GM04503 (cell line): ENCODE measurements at places on chromosomes 11 and 22.

DNA sequence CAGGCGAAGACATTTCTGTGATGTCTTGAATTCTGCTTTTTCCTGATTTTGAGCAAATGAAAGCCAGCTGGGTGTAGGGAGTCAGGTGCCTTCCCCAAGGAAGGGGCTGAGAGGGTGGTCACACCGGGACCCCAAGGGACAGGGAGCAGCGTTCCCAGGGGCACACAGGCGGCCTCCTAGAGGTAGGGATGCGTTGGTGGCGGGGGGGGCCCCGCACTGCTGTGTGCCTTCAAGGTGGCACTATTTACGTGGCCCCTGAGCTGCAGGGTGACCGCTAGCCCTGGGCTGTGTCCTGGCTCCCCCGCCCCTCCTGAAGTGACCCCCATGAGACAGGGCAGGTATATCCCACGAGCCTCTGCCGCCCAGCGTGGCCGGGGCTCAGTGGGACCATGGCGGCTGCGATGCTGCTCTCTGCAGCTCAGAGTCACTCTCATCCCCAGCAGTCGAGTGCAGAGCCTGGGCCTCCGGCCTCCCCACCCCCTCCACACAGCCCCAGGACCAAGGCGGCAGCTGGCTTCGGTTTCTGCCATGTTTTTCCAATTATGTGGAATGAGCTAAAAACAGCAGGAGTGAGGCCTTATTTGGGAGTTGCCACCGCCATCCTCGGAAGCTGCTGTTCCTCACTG, 60.9 kb downstream of the LRP5 start:
- peak; percentile 69 for DNase-seq

DNA sequence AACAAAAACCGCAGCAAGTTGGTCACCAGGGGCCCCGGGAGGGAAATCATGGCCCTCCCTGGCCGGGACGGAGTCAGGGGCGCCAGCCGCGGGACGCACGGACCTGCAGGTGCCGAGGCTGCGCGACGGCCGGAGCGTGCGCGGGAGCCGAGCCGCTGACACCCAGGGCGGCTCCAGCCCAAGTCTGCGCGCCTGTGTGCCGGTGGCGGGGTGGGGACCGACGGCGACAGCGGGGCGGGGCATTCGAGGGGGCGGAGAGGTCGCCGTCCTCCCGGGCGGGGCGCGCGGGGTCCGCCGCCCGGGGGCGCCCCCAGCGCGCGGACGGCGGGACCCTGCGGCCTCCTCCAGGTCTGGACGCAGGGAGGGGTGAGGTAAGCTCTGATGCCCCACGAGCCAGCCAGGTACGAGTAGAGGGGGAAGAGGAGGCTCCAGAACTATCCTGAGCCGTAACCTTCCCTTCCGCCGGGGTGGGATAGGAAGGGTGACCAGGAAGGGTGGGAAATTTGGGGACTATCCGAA, at the start of gene ESAM:
ESAM (minus strand) TSS at position 186 of the 519 bp plus-strand sequence; CDS start at position 50, 136 bp downstream.
- no peak for DNase-seq

DNA sequence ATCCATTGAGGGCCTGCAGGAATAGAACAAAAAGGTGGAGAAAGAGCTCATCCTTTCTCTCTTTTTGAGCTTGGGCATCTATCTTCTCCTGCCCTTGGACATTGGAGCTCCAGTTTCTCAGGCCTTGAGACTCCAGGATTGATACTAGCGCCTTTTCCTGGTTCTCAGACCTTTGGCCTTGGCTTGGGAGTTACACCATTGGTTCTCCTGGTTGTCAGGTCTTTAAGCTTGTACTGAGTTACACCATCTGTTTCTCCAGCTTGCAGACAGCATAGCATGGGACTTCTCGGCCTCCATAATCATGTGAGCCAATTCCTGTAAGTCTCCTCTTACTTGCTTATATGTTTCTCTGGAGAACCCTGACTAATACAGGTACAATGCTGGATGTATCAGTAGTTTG, 72.6 kb downstream of the GRK3 start:
- no peak for DNase-seq

DNA sequence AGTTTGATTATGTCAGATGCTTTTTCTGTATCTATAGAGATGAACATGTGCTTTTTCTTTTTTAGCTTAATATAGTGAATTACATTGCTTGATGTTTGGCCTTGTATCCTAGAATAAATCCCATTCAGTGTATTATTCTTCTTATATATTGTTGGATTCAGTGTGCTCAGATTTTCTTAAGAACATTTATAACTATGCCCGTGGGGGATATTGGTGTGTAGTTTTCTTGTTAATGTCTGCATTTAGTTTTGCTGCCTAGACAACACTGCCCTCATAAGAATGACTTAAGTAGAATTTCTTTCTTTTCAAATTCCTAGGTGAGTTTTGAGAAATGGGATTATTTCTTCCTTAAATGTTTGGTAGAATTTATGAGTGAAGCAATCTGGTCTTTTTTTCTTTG, 98.5 kb downstream of the TMEM135 start:
- DNase-seq: no peak

DNA sequence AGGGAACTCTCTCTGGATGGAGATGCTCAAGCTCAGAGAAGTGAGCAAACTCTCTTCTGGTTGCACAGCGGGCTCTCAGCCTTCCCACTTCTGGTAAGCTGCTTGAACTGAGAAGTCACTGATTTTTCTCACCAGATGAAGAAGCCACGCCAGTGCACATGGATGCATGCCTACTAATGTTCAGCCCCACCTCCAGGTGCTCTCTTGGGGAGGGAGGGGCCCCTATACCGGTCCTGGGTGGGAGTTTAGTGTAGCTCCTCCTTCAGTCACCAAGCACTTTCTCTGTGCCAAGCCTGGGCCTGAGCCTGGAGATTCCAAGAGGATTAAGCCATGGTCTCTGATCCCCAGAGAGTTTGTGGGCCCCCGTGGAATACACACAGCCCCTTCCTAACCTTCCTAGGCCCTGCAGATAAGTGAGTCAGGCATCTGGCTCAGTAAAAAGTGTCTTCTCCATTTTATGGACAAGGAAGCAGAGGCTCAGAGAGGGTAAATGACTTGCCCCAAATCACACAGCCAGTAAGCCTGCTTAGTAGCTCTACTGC, 142.2 kb downstream of the ST3GAL4 start:
- peak; percentile 13 for DNase-seq

- DNase-seq: no peak
These were observed 17.2 kb downstream of the LINC01488 start for GRCh38 chr11:69498614-69499175.

DNA sequence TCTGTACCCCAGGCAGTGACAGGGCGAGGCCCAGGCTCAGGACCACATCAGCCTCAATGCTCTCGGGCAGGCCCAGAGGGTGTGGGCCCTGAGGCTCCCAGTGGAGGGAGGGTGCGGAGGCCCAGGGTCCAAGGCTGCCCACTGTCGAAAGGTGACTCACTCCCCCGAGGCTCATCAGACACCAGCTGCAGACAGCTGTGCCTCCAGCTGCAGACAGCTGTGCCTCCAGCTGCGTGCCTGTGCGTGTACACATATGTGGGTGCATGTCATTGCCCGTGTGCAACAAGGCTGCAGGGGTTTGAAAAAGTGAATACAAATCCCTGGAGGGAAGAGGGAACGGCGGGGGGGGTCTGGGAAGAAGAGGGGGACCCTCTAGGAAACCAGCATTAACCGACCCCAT, 134.3 kb downstream of the BRD1 start:
- DNase-seq: no peak

DNA sequence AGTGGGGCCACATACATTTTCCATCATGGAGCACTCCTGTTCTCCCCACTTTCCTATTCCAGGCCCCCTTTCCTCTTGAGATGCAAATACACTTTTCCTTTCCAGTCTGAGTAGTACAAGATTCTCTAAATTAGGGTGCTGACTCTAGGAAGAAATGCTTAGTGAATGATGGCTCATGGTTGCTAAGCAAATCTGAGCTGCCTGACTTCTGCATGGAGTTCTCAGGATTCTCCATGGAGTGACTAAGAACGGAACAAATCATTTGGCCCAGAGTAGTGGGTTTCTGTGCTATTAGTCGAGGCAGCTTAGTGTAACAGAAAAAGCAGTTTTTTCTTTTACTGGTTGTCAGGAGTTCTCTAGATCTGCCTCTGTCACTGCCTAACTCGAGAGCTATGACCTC, 65.4 kb upstream of the NTM start:
- no peak for DNase-seq
